Inflammatory macrophage (primary cell): ENCODE measurements at places on chromosomes 7 and 10.

- no peak for DNase-seq
These were observed 55.7 kb downstream of the NOD1 start for GRCh38 chr7:30422922-30423321.

GRCh38 chr10:99906470-99906869, 103.3 kb downstream of the DNMBP start:
- no peak for DNase-seq

- no peak for DNase-seq
These were observed 69.5 kb upstream of the PODXL start for GRCh38 chr7:131625817-131626372.

DNA sequence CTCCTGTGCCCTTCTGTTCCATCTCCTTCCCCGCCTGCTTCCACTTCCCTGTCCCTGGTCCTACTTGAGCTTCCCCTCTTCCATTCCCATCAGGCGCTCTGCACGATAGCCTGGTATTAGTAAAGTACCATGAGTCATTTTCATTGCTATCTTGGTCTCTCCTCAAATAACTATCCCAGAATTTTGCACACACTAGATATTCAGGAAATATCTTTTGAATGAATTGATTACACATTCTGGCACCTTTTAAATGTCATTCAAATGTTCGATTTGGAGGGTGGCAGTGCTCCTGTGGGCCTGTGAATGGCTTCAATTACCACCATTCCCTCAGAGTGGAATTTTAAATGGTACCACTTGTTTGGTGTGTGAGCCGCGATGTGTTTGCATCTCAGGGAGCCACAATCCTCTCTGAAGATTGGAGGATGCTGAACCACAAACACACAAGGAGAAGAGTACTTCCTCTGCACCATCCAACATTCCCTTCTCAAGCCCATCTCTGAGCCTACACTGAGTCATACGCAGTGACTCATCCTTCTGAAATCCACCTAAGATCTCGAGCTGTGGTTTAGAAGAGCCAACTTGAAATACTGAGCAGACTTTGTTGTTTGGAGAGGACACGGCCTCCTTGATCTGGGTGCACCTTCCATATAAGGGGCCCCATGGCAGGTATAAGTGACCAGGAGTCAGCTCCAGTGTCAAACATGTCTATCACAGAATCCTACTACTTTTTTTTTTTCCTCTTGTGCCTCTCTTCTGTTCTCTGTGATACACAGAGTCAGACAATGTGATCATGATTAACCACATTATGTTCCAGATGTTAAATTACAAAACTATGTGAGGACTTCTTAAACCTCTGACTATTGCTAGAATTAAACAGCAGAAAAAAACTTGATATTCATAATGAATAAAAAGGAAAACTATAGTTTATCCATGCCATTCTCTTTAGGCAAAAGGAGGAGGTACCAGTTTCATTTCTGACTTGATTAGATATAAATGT, 81.9 kb downstream of the BMPER start:
- no peak for DNase-seq

DNA sequence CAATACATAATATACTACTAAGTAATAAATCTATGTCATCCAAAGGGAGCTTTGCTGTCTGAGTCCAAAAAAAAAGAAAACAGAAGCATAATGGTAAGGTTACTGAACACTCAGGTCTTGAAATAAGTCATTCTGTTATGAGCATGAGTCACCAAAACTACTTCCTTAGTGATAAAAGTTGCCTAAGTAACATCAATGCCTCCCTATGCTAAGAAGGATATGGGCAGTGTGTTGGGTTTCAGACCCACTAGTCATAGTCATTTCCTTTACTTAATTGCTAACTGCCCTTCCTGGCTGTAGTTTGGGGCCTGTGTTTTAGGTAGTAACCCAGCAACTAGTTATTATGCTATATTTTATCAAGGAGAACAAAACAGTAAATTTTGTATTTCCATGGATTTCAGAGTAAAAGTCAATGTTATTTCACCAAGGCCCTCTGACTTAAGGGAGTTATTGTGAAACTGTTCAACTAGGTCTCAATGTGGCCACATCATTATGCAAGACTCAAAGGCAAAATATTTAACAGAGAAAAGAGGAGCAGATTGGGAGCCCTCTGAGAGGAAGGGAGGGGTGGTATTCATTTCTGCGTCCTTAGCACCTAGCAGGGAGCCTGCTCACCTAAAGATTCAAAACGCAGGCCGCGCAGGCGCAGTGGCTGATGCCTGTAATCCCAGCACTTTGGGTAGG, 11.7 kb upstream of the VIM start:
- DNase-seq: peak; percentile 97
